ENCODE measurements at places on chromosomes 2 and 18.
A peak's percentile ranks its signal among the peaks of the same experiment; 100 is the strongest.

GRCh38 chr2:54630858-54631497 lies 92.5 kb upstream of the EML6 start:
- no peak for DNase-seq

DNA sequence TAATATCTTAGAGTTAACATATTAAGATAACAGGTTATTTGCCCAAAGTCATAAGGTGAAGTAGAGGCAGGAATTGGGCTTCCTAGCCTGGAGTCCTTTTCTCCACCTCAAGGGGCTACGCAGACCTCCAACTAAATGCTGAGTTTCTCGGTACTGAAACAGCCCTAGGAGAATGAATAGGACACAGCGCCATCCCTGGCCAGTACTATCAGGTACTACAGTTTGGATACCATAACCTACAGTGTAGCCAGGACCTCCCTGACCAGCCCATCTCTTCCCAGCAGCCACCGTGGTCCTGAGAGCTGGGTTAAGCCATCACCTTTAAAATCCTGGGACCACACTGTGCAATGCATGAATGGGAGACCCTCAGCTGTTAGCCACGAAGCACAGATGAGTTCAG lies 15.7 kb downstream of the CASP8 start:
- DNase-seq, result no peak

DNA sequence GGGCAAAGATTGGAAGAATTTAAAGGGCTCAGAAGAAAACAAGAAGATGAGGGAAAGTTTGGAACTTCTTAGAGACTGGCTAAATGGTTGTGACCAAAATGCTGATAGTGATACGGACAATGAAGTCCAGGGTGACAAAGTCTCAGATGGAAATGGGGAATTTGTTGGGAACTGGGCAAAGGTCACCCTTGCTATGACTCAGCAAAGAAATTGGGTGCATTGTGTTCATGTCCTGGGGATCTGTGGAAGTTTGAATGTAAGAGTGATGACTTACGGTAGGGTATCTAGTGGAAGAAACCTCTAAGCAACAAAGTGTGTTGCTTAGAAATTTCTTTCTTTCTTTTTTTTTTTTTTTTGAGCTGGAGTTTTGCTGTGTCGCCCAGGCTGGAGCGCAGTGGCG lies 6.0 kb upstream of the IL1A start:
- DNase-seq, result no peak

DNA sequence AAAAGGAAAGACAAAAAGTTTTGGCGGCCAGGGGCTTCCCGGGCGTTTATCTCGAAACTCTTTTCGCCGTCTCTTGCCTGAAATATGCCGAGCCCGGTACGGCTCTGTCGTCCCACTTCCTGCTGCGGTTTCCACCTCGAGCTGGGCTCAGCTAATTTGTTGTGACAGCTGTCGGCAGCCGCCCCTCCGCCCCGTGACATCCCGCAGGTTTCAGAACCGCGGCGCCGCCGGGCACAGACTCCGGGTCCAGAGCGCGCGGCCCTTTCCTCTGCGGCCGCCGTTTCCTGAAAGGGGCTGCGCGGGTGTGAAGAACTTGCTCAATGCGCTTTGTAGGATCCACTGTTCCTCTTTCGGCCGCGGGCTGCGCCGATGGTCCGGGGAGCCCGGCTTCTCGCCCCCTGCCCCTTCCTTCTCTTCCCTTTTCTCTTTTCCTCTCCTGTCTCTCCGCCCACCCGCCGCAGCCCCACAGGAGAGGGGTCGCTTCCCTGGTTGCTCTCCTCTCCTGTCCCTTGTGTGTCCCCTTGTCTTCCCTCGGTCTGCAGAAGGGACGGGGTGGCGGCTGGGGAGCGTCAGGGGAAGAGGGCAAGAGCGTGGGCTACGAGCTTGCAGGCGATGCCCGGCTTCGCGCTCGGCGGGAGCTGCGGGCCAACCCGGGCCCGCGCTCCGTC lies 648 bp downstream of the ARID5A start:
- DNase-seq, result peak; percentile 91

GRCh38 chr2:147331790-147332419 lies 512.9 kb upstream of the ACVR2A start:
- DNase-seq, result peak; percentile 59

DNA sequence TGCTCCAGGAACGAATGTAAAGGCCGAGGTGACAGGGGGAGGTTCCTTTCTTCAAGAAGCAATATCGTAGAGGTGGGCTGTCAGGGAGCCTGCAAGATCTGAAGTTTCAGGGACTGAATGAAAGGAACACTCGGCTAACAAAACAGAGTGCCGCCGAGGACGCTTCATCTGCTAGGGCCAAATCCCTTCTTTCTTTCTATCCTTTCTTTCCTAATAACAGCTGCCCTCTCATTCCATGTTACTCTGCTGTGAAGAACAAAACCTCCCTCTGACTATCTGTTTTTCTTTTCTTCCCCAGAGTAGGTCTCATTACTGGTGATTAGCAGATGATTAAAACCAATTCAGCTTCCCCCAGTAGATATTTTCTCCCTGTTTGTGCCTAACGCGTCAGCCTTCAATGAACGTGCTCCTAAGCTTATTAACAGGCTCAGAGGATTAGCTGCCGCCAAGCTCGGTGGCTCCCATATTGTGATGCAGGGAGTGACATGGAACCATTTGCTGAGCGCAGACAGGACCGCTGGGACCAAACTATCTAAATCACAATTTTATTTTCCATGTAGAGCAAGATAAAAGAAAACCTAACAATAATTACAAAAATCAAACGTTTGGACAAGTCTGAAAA lies 414.6 kb downstream of the TMEM182 start:
- no peak for DNase-seq

GRCh38 chr2:103792042-103792441 lies 1030.2 kb downstream of the TMEM182 start:
- DNase-seq, result no peak

DNA sequence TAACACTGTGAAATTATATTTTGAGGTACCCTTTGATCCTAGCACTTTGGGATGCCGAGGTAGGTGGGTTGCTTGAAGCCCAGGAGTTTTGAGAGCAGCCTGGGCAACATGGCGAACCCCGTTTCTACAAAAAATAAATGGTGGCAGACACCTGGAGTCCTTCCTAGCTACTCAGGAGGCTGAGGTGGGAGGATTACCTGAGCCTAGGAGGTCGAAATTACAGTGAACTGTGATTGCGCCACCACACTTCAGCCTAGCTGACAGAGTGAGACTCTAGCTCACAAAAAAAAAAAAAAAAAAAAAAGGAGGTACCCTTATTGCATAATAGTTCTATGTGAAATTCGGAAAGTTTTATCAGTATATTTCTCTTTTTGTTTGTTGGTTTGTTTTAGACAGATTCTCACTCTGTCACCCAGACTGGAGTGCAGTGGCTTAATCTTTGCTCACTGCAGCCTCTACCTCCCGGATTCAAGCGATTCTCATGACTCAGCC lies 59.2 kb upstream of the SCYGR2 start:
- no peak for DNase-seq

DNA sequence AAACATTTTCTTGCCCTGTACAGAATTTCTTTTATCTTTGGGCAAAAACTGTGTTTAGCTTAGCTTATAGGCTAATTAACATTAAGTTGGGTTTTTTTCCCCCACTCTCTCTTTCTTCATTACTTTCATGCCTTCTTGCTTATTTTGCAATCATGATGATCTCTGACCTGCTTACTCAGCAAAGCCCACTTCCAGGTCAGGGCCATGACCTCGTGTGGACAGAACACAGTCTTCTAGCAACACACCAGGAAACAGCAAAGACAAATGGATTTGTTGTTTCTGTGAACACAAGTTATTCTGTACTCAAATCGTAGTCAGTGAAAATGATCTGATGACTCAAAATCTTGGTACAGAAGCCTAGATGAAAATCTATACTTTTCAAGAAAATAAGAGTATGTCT lies 60.7 kb downstream of the SPATS2L start:
- no peak for DNase-seq

- no peak for DNase-seq
These were observed 65.1 kb upstream of the TGIF1 start for GRCh38 chr18:3384664-3385563.

GRCh38 chr2:44825702-44826101 lies 115.8 kb upstream of the SIX3 start:
- no peak for DNase-seq

DNA sequence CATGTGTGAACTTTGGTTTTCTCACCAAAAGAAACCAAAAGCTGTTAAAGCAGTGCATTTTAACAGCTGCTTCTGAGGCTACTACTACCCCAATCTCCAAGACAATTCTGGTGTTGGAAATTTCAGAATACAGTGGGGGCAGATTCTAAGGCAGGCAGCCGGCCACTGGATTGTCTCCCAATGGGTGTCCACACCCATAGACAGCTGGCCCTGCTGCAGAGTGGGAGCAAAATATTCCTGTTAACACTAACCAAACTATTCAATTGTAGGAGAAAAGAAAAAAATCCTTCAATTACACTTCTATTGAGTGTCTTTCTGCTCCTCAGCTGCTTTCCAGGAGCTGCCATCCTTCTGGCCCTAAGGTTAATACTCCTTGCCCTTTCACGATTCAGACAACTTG lies 223.7 kb downstream of the ALK start:
- DNase-seq, result no peak

GRCh38 chr2:62597323-62597722 lies 91.3 kb upstream of the TMEM17 start:
- DNase-seq, result no peak

- DNase-seq, result peak; percentile 73
These were observed 53.6 kb upstream of the SLC14A1 start for GRCh38 chr18:45670281-45670962.

GRCh38 chr18:50842846-50843245 lies 23.0 kb upstream of the MRO start:
- DNase-seq, result no peak

DNA sequence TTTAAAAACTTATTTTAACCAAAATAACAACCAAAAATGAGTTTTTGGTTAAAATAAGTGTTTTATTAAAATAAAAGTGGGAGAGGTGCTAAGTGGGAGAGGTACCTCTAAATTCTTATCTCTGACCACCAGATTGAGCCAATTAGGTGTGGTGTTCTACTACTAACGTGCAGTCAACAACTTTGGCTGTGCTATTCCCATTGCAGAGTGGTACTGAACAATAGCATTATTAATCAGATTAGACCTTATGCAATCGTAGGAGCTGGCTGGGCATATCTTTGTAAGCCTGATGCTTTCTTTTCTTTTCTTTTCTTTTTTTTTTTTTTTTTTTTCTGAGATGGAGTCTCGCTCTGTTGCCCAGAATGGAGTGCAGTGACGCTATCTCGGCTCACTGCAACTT lies 38.9 kb downstream of the RAB27B start:
- DNase-seq, result no peak

GRCh38 chr18:6414723-6415417 lies at the start of gene L3MBTL4:
Gene L3MBTL4, minus strand, starts transcription at chr18:6414911. Its CDS starts 103,286 bp downstream, at chr18:6311625.
- peak; percentile 7 for DNase-seq

- DNase-seq, result no peak
These were observed 44.9 kb upstream of the REL start for GRCh38 chr2:60836491-60836890.

GRCh38 chr2:126041391-126042047 lies 614.4 kb upstream of the GYPC start:
- DNase-seq, result no peak

DNA sequence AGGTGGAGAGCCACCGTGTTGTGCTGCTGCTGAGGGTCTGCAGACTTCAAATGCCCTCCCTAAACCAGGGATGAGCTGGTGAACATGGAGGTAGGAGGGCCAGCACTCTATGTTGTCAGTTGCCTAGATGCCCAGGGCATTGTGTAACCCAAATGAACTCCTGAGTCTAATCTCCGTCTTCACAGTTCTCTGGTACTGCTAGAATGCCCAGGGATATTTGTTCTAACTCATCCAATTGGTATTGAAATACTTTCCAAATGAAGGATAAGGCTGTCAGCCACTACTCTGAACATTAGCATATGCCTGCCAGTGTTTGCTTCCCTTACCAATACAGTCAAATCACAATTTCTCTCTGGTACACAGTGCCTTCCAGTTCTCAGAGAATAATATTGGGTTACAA lies 492.6 kb downstream of the SLC4A3 start:
- no peak for DNase-seq

DNA sequence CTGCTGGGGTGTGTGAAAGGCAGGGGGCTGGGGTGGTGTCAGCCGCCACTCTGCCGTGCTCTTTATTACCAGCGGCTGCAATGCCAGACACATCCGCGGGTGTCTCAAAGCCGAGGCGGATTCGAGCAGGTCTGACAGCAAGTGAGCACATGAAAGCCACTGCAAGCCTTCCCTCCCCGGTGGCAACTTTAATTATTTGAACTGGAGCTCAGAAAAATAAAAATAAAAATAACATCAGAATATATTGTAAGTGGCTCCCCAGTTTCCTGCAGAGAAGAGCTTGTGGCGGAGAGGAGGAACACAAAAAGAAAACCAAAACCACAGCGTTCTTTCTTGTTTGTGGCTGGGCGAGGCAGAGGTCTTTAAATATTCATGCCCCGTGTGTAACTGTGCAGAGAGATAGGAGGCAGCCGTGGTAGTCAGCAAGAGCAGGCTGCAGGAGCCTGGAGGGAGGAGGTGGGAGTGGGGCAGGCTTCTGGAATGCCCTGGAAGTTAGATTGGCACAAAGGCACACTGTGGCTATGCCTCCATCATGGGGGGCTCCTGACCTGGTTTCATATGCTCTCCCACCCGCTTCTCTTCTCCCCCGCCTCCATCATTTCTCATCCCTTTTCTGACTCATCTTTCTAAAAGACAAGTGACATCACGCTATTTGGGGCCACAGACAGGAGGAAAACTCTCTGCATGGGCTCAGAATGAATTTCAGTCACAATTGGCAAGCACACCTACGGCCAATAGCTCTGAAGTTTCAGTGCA lies 199.8 kb downstream of the CLIP4 start:
- peak; percentile 75 for DNase-seq

DNA sequence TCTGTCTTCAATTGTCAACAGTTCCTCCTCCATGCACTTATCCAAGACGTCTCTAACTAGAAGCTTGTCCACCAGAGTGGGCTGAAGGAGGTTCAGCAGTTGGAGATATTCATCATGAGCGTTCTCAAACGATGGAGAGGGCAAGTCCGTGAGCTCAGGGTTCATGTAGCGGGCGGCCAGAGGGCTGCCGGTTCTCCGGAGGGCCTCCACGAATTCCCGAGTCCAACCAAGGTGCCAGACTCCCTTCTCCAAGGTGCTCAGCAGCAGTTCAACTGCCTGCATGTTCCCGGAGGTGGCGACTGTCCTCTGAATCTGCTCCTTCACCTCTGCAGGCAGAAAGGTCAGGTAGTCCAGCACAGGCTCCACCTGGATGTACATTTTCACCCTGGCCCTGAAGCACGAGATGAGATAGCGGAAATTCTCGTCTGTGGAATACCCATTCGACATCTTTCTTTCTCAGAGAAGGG lies 590 bp downstream of the IFIH1 start:
- peak; percentile 35 for DNase-seq

DNA sequence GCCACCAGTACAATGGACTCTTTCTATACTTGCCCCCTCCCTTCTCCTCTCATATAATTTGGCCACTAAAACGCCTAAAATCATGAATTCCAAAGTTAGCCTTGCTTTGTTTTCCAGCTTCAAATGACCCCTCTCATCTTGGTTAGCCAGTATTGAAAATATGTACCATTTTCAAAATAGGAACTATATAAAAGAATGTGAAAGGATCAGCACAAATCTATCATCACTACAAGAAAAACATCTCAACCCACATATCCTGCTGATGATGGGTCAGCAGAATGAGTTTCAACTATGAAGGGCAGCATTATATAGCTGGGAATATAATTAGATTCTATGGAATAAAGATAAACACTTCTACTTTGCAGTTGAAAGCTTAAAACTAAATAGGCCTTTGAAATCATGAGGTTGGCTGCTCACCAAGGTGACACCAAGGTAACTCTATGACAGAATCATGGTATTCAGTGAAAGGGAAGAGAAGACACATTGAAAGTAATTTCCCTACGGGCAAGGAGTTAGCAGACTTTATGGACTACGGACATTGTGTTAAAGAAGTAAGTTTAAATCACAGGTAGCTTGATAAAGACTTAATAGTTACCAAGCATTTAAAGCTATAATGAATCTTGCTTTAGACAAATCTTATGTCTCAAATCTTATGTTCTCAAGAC lies 873.0 kb downstream of the CPS1 start:
- DNase-seq, result no peak
